ENCODE measurements at places on chromosomes 6 and 20.

- no peak for DNase-seq
Measured at GRCh38 chr6:54784011-54784410, 62.6 kb upstream of the FAM83B start.

GRCh38 chr20:32119734-32120133 is 10.2 kb downstream of the TM9SF4 start:
- no peak for DNase-seq

DNA sequence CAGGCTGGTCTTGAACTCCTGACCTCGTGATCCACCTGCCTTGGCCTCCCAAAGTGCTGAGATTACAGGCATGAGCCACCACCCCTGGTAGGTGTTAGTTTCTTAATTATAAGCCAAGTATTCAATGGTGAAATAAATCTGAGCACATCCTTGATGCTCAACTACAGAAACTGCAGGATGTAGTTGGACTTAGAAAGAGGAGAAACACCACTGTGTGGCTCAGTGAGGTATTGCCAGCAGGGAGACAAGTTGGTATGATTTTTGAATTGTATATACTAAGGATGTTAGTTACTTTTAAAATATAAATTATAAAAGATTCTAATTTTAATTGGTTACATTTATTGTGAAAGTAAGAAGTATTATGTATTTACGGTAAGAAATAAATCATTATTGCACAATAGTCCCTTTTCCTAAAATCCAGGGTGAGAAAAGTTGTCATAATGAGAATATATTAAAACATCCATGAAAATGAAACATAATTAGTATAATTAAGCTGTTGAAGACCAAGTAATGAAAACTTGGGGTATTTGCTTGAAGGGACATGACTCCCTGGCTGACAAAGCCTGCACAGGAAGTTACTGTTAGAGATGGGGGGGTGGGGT is 17.6 kb downstream of the SLC18B1 start:
- DNase-seq, result peak; percentile 23

DNA sequence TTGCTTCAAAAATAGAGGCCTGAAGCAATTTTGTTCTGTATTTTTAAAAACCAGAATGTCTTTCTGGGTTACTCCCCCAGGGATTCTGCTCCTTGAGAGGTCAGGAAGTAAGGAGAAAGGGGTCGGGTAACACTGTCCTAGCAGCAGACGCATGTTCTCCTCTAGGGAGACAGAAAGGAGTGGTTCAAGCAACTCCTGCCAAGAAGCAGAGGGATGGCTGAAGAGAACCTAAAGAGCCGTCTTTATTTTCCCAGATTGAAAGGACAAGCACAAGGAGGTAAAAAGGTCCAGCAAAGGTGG is 58.0 kb upstream of the SLC4A11 start:
- no peak for DNase-seq

GRCh38 chr6:106185615-106186014 is 99.5 kb downstream of the PRDM1 start:
- DNase-seq, result no peak

DNA sequence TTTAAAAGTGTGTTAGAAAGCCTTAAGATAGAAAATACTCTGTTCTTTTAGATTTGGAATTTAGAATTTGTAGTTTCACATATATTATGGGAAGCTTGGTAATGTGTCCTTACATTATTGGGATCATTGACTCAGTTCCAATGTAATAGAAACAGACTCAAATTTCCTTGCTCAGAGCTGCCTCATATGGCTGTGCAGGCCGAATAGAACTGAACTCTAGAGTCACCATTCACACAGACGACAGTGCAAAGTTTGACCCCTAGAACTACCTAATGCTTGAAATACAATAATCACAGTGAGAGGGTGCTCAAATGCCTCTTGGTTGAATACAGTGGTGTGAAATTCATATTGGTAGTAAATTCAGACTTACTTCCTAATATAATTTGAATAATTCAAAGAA is 482.7 kb upstream of the CITED2 start:
- DNase-seq, result no peak

GRCh38 chr20:2468581-2469407 is 1.8 kb downstream of the SNRPB start:
- peak; percentile 37 for DNase-seq

GRCh38 chr6:140849456-140849855 is 1283.3 kb upstream of the GJE1 start:
- DNase-seq, result no peak

DNA sequence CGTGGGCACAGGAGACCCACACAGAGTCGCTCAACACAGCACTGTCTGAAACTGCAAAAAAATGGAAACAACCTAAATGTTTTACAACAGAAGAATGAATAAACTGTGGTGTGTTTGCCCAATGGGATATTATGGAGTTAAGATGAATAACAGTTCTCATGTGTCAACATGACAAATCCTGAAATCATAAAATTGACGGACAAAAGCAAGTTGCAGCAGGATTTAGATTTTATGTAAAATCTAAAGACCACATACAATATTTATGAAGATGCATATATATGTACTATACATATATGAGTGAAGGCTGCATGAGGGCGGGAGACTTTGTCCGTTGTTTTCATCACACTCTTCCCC is 79.7 kb downstream of the GRM4 start:
- DNase-seq, result no peak

GRCh38 chr6:40492187-40492586 is 95.0 kb downstream of the LRFN2 start:
- DNase-seq, result no peak

DNA sequence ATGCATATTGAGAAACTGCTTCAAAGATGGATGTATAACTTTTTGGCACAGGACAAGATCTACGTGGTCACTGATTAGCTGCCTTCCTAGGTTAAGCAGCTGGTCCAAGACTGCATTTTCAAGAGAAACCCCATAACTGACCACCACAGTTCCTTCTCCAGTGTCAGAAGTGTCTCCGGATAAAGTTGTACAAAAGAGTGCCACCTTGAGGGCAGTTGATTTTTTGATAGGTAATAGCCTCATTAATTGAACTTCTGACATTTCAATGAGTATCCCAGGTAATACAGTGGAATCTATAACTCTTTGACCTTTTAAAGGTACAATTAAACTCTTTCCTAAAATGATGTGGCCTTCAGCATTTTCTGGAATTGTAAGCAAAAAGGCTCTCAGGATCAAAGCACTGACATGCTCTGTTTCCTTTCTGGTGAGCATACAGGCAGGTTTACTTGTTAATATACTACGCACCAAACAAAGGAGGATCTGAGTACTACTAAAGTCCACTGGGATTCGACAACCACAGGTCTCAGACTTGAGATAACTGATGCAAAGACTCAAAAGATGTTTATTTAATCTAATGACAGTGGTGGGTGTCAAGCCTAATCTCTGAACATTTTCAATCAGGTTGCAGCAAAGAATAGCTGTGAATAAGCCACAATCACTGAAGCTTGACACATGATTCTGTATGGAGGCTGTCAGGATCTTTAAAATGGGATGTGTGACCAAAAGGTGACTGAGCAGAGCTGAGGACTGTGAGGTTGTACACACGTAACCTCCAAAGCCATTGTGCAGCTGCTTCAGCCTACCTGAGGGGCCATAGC is 21.2 kb downstream of the MKKS start:
- no peak for DNase-seq

GRCh38 chr6:130610303-130610702 is 216.9 kb upstream of the SMLR1 start:
- DNase-seq, result no peak
